ENCODE measurements at places on chromosomes 16 and 17.

DNA sequence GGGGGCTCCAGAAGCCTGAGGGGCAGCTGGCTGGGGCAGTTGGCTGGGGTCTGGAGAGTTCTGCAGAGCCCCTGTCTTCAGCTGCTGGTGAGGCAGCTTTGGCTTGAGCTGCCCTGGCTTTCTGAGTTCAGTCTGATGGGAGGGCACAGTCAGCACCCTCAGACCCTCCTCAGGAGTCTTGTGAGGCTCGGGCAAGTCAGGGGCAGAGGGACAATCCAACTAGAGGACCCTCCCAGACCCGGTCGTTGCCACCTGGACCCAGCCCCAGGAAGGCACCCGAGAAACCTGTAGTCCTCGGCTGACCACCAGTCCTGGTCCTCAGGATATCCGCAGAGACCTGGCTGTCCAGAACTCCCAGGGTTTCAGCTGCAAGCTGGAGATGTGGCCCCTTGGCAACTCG lies 1.9 kb downstream of the CARD14 start:
- DNase-seq, result no peak

DNA sequence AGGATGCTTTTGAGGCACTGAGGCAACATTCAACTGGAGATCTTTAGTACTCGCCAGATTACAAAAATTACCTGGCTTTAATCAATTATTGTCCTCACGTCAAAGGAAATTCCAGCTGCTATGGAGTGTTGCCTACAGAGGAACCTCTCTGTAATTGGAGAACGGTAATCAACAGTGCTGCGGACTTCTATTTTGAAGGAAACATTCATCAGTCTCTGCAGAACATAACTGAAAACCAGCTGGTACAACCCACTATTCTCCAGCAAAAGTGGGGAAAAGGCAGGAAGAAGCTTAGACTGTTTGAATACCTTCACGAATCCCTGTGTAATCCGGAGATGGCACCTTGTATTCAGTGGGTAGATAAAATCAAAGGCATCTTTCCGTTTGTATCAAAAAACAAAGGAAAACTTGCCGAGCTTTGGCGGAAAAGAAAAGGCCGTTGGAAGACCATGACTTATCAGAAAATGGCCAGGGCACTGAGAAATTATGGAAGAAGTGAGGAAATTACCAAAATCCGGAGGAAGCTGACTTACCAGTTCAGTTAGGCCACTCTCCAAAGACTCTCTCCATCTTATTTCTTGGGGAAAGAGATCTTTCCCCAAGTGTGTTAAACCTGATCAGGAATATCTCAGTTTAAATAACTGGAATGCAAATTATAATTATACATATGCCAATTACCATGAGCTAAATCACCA lies 3.0 kb downstream of the SLC35G3 start:
- no peak for DNase-seq

DNA sequence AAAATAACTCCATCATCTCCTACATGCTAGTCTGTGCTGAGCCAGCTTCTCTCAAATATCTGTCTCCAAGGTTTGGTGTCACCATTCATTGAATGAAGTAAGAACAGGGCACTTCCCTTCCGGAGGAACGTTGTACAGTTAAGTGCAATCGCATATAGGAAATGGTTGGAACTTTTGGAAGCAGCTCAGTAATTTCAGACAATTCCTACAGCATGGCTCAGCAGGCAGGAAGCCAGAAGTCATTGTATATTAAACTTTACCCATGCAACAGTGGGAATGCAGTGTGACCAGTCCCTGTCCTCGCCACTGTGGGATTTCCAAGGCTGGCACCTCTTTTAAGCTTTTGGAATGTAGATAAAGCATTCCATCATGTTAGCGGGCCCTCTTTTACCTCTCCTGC lies 51.1 kb upstream of the MYH2 start:
- DNase-seq, result no peak

DNA sequence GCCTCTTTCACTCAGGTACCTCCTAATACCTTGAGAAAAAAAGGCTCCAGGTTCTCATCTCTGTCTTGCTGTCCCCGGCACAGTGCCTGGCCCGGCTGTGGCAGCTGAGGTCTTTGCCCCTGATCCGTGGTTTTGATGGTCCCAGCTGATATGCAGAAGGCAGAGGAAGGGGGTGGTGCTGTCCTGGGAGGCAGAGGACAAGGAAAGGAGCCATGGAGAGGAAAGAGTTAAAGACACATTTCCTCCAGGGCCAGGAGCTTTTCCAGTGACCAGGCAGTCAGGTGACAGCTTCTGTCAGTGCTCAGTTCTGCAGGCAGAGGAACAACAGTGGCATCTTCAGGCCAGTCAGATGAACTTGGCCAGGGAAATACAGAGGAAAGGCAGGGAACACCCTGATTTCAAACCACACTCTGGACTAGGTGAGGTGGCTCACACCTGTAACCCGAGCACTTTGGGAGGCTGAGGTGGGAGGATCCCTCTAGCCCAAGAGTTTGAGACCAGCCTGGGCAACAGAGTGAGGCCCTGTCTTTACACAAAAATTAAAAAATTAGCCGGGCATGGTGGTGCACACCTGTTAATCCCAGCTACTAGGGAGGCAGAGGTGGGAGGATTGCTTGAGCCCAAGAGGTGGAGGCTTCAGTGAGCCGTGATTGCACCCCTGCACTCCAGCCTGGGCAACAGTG lies 3.3 kb upstream of the COG1 start:
- no peak for DNase-seq

DNA sequence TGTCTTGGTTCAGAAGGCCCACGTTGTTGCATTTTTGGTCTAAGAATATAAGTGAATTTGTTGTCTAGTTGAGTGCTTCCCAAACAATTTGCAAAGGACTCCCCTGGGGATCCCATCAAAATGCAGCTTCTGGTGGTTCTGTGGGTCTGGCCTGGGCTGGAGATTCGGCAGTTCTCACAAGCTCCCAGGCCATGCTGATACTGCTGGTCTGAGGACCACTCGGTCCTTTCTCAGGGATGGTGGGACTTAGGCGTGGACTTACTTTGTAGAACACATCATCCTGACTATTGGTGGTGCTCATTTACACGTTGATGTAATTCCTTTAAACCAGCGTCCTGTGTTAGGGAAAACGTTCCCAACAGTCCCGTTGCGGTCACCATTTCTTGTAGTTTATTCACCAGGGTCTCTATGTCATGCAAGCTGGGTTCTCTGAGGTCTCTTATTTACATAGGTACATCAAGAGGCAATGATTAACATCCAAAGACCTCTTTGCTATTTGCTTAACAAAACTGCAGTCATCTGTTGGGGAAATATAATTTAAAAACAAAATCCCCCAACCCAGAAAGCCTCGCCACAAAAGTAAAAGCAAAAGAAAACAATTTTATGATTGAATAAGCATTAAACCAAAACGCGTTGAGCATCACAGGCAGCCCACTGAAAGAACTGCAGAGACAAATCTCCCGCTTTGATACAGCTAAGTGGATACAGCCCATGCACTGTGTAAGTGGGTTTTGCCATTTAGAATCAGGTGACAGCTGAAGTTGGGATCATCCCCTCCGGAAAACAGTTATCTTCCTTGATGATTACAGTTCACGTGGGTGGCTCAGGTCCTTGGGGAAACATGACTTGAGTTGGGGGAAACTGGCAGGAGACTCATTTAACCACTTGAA lies 39.0 kb upstream of the SEC14L1 start:
- DNase-seq, result no peak

DNA sequence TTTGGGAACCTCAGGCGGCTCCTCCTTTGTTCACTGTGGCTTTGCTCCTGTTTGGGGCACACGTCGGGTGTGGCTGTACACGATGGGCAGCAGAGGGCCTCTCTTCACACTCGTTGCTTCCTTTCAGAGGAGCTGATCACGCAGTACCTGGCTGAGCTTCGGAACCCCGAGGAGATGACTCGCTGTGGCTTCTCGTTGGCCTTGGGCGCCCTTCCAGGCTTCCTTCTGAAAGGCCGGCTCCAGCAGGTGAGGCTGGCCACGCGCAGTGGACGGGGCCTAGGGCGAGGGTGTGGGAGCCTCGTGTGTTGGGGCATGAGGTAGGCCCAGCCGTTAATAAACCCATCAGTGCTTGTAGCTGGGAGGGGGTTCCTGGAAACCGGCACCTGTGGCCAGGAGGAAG lies 85.0 kb upstream of the ZNF750 start:
- no peak for DNase-seq
